ENCODE measurements at places on chromosomes 3 and 15.

- DNase-seq = no peak
These were observed 18.7 kb downstream of the PLXNA1 start for GRCh38 chr3:127001486-127002194.

- no peak for DNase-seq
These were observed 2.2 kb upstream of the FBLN2 start for GRCh38 chr3:13546667-13547171.

GRCh38 chr3:183697123-183697609, 431 bp upstream of the YEATS2 start:
- DNase-seq = no peak

- DNase-seq = no peak
These were observed 10.6 kb upstream of the VWA5B2 start for GRCh38 chr3:184218814-184219213.

- DNase-seq = no peak
These were observed 215.0 kb upstream of the THBS1 start for GRCh38 chr15:39365873-39366272.

Measured in stimulated activated CD4-positive, alpha-beta T cell treated with anti-CD3 and anti-CD28 coated beads, Interleukin-2, amount 100 ng/mL, for 24 hours (primary cell).